ENCODE measurements at places on chromosomes 12 and 14. TPM values are rescaled to one million over a fixed set of nuclear protein-coding genes. Genes with fewer than 3 reads are reported as not detected.

GRCh38 chr12:109944561-109945359 lies 44.7 kb downstream of the TCHP start:
- no peak for DNase-seq

DNA sequence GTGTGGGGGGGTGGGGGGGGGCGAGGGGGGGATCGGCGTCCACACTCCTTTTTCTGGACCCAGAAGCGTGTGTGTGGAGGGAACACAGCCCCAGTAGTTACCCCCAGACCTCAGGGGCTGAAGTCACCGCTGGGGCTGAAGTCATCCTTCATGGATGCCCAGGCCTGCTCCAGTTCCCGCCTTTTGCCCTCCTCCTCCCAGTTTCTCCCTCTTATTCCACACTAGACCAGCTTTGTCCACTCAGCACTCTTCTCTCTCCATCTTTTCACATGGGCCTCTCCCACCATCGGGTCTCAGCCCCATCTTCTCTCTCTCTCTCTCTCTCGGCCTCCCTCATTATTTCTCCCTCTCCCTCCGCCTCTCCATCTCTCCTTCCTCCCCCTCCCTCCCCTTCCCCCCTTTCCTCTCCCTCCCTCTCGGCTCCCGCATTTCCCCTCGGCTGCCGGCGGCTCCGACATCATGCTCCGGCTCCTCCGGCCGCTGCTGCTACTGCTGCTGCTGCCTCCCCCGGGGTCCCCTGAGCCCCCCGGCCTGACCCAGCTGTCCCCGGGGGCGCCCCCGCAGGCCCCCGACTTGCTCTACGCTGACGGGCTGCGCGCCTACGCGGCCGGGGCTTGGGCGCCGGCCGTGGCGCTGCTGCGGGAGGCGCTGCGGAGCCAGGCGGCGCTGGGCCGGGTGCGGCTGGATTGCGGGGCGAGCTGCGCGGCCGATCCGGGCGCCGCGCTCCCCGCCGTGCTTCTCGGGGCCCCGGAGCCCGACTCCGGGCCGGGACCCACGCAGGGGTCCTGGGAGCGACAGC lies at the start of gene P3H3:
Gene P3H3 (plus strand): TSS at position 426 of the 799 bp plus-strand sequence. CDS start 34 bp downstream, at position 460.
- no peak for DNase-seq

DNA sequence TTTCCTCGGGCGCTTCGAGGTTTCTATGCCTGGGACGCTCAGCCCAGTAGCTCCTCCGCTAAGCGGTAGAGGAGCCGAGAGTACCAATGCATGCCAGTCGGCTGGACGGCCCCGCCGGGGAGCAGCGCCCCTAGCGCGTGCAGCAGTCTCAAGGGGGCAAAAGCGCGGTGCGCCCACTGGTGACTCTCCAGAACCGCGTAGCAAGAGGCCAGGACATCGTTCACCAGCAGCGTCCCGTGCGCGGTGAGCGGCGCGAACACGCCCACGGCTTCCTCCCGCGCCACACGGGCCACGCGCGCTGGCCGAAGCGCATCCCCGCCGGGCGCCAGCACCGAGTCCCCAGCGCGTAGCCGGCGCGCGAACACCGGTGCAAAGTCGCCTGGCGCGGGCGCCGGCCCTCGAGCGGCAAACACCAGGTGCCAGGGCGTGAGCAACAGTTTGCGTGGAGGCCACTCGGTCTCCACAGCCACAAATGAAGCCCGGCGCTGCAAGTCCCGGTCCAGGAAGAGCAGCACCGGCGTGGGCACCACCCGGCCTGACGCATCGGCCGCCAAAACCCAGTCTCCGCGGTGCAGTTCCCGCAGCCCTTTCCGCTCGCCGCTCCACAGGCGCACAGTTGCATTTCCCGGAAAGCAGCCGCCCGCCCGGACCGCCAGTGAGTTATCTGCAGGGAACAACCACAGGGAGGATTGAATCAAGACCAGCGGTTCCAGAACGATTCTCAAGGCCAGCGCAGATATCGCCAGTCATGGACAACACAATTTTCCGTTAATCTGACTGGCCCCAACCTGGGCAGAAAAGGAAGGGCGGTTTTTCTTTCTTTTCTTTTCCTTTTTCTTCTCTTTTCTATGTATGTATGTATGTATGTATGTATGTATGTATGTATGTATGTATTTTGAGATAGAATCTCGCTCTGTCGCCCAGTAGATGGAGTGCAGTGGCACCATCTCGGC lies 4.5 kb downstream of the DHH start:
- no peak for DNase-seq

- DNase-seq = no peak
Measured at GRCh38 chr14:51293912-51294389, 53.9 kb downstream of the TMX1 start.

GRCh38 chr14:49303946-49304516 lies 282.1 kb downstream of the RPS29 start:
- no peak for DNase-seq

GRCh38 chr12:98503592-98504367 lies 11.6 kb upstream of the TMPO start:
- DNase-seq = peak; percentile 98

DNA sequence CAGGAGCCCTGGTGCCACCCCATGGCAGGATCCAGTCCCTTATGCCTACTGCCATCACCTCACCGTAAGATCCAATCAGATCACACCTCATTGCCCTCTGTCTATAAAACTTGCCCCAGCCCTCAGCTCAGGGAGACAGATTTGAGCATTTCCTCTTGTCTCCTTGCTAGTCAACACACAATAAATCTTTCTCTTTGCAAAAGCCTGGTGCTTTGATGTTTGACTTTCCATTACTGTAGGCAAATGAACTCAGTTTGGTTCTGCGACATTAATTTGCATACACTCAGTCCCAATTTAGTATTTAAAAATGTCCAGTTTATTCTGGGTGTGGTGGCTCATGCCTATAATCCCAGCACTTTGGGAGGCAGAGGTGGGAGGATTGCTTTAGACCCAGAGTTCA lies 188.4 kb downstream of the AEBP2 start:
- no peak for DNase-seq

- DNase-seq = no peak
Measured at GRCh38 chr12:117067016-117067415, 32.2 kb downstream of the TESC start.

DNA sequence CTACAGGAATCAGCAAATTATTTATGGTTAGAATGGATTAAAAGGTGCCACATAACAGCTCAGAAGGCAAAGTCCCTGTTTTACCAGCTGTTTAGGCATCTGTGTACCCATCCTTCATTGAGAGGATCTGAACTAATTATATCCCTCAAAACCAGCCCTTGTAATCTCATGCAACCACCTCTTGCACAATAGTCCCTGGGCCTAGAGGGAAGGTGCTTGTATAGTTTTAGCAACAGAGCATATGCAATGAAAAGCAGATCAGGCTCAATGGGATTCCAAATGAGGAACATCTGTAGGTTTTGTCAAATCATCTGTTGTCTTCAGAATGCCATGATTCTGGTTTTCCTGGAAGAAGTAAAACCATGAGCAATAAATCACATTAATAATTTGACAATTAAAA lies 26.0 kb upstream of the GLIPR1L2 start:
- DNase-seq = no peak

GRCh38 chr12:30661210-30661609 lies 34.5 kb downstream of the IPO8 start:
- no peak for DNase-seq

GRCh38 chr14:96233661-96234060 lies 22.3 kb upstream of the BDKRB1 start:
- DNase-seq = no peak

- DNase-seq = peak; percentile 73
Measured at GRCh38 chr12:16573398-16574077, 32.4 kb downstream of the LMO3 start.

GRCh38 chr14:33879684-33880286 lies 71.1 kb downstream of the EGLN3 start:
- DNase-seq = no peak

- DNase-seq = no peak
Measured at GRCh38 chr14:34354556-34354955, 107.5 kb downstream of the SPTSSA start.

DNA sequence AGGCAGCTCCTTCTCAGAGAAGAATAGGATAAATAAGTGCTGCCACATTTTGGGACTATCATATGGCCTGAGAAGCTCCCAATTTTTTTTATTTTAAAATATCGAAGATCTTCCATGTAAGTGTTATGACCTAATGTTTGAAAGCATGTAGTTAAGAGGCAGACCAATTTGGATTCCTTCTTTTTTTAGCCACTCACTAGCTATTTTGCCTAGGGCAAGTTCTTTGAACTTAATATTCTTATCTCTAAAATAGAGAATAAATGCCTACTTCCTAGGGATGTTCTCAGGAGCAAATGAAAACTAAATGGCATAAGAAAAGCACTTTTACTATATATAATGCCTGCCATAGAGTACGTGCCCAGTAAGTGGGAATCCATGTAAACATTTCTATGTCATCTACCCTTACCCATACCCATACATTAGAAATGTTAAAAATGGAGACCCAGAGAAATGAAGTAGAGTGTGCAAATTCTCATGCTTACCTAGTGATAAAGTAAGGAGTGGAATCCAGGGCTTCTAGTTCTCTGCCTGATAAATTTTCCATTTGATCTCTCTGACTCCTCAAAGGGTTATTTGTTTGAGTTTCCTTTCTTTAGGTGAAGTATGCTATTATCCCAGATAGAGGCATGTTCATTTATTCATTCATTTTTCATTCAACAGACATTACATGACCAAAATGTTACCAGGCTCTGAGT lies 148.3 kb downstream of the TGFB3 start:
- DNase-seq = no peak

- peak; percentile 51 for DNase-seq
Measured at GRCh38 chr14:100783630-100784370, 42.1 kb upstream of the MEG3 start.

- no peak for DNase-seq
Measured at GRCh38 chr12:70787612-70788011, 132.9 kb downstream of the PTPRR start.

DNA sequence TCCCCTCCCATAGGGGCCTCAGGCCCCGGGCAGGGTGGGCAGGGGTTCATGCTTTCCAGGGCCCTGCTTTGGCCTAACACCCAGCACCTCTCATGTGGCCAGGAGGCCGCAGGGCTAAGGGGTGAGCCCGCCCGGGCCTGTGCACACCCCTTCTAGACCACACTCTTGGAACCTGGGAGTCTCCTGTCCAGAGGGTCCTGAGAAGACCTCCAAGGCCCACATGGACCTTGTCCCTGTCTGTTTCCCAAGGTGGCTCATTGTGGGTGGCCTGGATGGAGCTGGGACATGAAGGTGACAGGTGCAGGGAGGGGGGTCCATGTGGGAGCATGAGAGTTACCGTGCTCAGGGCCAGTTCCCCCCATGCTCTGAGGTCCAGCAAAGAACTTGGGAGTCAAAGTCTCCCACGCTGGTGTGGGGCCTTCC lies 11.6 kb downstream of the DLK1 start:
- peak; percentile 42 for DNase-seq

- DNase-seq = no peak
Measured at GRCh38 chr14:26138764-26139445, 458.9 kb downstream of the NOVA1 start.

GRCh38 chr12:53523131-53523530 lies 15.8 kb upstream of the NPFF start:
- no peak for DNase-seq

DNA sequence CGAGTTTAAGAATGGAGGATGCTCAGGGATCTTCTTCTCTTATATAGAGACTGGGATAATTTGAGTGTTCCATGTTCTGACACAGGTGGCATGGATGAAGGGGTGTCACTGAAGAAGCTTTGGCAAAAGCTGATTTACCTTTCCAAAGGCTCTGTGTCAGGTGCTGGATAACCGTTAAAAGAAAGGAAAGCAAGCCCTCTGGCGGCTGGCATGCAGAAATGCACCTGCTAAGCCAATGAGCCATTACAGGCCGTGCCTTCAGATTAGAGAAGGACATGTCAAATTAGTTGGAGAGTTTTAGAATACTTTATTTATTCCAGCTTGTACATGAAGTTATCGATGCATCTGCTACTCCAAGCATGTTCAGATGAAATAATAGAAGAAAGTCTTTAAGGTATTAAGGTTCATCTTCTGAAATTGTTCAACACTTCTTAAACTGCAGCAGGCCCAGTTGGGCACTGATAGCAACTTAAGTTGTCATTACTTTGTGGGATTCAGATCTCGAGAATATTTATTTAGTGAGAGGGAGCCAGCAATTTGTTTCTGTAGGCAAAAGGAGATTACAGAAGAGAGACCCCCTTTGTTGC lies 678.2 kb downstream of the NRXN3 start:
- DNase-seq = no peak

GRCh38 chr12:12538535-12538934 lies 24.1 kb downstream of the DUSP16 start:
- DNase-seq = no peak

- DNase-seq = no peak
Measured at GRCh38 chr12:109632342-109632741, 58.7 kb downstream of the MVK start.

DNA sequence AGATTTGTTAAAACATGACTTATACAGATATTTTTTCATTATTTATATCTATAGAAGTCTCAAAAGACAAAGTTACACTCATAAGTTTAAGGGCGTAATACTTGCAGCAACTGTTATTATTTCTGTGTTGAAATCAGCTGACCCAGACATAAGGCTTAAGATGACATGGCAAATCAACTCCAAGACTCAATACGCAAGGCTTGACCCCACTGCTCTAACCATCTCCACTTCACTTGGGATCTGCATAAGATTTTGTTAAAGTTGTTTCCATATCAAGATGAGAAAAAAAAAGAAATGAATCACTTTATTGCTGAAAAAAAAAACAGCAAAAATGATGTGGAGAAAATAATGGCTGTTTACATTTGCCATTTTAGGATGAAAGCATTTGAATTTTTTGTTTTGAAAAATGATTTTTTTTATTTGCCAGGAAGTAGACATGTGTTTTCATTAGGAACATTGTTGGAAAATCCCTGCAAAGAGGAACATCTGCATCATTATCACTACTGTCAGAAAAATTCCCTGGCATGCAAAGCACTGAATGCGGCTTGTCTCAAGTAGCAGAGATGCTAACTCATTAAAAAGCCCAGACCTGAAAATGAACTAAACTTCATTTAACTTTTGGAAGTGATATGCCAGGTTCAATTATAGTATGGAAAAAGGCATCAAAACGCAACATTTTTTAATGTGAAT lies 73.5 kb downstream of the LIN7A start:
- no peak for DNase-seq

Gene RIMKLB
- 79.8 TPM for total RNA-seq

Gene ABCD2
- 1.5 TPM for total RNA-seq

Gene MYH6
- total RNA-seq = not detected

Gene SLC41A2
- total RNA-seq = 19.3 TPM

Gene C1S
- total RNA-seq = 662 TPM

Gene WNT1
- total RNA-seq = not detected

Gene IFNG-AS1
- 0.27 TPM for total RNA-seq

Gene C14orf132
- total RNA-seq = 18.7 TPM

Gene PTGR2
- 17.1 TPM for total RNA-seq

Gene SPTB
- total RNA-seq = 14.8 TPM

Gene AP4S1
- total RNA-seq = 13.3 TPM

All from sciatic nerve (tissue), 2 donors.